ENCODE measurements at places on chromosomes 5 and 9.

GRCh38 chr9:121503444-121503843 lies 3.8 kb upstream of the GGTA1 start:
- DNase-seq: no peak

GRCh38 chr5:34586117-34586885 lies 69.8 kb upstream of the RAI14 start:
- no peak for DNase-seq

DNA sequence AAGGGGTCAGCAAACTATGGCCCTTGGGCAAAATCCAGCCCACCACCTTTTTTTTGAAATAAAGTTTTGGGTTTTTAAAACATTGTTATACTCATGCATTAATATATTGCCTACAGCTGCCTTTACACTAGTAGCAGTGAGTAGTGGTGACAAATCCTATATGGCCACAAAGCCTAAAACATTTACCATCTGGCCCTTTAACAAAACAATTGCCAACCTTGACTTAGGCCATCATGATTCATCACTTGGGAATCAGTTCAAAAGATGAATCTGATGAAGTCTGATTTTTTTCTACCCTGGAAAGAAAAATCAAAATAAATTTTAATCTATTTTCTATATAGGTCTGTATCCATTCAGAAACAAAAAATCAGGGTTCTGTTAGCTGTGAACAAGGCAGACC lies 484.9 kb downstream of the BNC2 start:
- no peak for DNase-seq

DNA sequence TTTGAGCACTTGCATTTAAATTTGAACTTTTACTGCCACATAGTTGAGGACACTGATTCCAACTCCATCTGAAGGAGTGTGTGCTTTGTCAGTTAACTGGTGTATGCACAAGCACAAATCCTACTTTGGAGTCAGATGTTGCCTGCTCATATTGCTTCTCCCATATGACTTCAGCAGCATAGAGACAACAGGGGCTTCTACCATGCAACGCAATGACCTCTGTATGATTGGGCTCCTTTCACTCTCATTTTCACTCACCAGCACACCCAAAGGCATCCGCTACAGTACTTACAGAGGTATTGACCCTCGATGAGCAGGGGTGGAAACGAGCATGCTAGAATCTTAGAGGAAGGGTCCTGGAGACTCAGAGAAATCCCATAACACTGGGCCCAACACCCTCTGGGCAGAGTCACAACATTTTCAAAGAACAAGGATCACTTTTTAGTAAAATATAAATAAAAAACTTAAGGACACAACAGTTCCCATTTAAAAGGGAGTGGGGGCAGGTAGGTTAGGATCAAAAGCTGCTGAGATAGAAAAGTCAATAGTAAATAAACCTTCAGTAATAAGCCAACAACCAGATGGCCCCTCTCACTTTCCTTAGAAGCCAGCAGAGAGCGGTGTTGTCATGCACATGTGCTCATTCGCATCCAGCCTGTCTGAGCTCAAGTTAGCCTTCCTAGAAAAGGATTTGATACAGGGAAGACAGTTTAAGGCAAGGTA lies 203.8 kb downstream of the SNCAIP start:
- no peak for DNase-seq

DNA sequence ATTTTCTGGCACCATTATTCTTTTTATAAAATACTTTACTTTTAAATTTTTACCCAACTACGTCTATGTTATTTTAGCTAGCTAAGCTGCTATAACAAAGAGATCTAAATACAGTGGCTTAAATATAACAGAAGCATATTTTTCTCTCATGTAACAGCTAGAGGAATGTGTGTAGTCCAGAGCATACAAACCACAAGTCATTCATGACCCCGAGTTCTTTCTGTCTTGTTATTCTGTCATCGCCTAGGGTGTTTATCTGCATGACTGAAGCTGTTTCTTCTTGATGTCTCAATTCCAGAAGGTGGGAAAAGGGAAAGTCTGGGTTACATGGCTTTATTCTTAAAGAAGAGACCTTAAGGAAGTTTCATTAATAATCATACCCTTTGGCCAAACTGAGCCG lies 136.9 kb upstream of the RFX3 start:
- DNase-seq: no peak

GRCh38 chr5:177494346-177495195 lies 2.8 kb downstream of the PDLIM7 start:
- DNase-seq: no peak

DNA sequence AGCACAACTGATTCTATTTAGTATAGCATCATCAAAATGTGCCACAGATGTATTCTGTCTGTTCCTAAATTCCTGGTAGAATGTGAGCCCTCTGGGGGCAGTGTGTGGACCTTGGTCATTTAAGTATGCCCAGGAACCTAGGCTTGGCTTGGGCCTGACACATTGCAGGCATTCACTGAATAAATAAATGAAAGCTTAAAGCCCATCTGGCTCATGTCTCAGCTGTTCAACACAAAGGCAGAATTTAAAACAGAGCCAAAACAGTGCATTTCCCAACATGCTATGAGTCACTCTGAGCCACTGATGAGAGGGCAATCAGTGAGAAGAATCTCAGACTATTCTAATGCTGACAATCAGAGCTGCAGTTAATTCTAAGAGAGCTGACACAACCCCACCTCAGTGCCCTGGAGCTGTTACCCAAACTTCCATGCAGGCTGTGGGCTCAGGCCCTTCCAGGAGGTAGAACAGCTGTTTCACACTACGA lies 8.1 kb downstream of the FAM193B start:
- no peak for DNase-seq

DNA sequence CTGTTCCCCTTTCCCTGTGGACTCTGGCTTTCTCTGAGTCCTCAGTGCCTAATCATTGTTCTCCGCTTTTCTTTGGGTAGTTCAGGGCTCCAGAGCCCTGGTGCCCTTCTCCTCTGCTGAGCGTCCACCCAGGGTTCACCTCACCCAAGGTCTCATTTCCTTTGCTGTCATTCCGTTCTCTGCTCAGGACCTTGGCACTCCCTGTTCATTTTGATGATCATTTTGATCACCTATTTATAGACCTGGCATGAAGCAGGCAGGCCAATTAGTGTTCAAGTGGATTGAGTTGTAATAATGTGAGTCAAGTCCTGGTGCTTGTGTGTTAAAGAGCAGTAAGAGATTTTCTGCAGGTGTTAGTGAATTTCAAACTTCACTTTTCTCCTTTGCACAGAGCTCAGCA lies 3.6 kb downstream of the TRIO start:
- DNase-seq: no peak
